ENCODE measurements at places on chromosomes 4 and X.
A peak's percentile ranks its signal among the peaks of the same experiment; 100 is the strongest.

DNA sequence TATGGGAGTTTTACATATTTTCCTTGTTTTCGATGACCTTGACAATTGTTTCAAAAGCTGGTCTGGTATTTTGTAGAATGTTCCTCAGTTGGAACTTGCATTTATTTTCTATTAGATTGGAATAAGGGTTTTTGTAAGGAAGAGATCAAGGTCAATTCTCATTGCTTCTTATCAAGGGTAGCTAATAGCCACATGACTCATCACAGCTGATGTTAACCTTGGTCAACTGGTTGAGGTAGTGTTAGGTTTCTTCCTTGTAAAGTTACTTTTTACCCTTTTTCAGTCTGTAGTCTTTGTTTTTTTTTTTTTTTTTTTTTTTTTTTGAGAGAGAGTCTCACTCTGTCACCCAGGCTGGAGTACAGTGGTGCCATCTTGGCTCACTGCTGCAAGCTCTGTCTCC lies 257.2 kb downstream of the SNCA start:
- no peak for DNase-seq

DNA sequence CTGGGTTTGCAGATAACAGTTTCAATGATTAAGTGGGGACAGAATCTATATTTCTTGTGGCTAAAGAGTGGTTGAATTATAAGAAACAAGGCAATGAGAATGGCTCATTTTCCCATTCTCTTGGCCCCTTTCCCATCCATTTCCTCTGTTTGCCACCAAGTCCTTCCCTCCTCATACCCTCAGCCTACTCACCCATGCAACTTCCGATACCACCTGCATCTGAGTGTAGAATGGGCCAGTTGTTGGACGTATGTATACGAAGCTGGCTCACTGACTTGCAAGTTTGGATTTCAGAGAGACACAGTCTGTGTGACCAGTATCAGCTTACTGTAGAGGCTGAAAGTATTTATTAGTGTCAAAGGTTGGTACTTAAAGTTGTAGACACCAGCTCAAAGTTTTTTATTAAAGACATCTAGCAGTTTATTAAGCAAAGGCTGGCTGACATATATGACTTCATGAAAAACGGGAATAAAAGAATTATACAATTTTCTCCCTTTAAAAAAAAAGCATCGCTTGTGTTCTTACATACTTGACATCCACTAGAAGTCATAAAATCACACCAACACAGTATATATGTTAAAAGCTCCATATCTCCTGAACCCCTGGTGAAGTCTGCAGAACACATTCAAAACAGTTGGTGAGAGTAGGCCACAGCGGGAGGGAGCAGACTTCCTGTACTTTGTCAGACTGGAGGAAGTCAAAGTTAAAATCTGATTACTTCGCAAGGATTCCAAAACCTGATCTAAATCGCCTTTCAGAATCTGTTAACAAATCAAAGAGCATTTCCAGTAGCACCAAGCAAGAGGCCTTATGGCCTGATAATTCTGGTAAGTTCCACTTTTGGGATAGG lies 22.4 kb upstream of the STIM2 start:
- H3K27ac ChIP-seq = peak overlapping the region; percentile 40
- H3K27me3 ChIP-seq = no peaks in the 10 kb centered on the region
- no peaks in the 10 kb centered on the region for H3K36me3 ChIP-seq
- DNase-seq = no peak

- no peak for DNase-seq
- H3K27ac ChIP-seq = no peak overlapping the region
- H3K4me3 ChIP-seq = no peak overlapping the region
- H3K4me1 ChIP-seq = no peaks in the 10 kb centered on the region
Observed at GRCh38 chrX:97531825-97532224, 648.1 kb downstream of the RPA4 start.

- no peaks in the 10 kb centered on the region for H3K4me1 ChIP-seq
- no peak for DNase-seq
- no peaks in the 10 kb centered on the region for H3K36me3 ChIP-seq
- H3K27ac ChIP-seq = no peak overlapping the region
- H3K27me3 ChIP-seq = peaks cover 3% of the 10 kb centered on the region
Observed at GRCh38 chrX:43961699-43962098, 11.5 kb downstream of the NDP start.

DNA sequence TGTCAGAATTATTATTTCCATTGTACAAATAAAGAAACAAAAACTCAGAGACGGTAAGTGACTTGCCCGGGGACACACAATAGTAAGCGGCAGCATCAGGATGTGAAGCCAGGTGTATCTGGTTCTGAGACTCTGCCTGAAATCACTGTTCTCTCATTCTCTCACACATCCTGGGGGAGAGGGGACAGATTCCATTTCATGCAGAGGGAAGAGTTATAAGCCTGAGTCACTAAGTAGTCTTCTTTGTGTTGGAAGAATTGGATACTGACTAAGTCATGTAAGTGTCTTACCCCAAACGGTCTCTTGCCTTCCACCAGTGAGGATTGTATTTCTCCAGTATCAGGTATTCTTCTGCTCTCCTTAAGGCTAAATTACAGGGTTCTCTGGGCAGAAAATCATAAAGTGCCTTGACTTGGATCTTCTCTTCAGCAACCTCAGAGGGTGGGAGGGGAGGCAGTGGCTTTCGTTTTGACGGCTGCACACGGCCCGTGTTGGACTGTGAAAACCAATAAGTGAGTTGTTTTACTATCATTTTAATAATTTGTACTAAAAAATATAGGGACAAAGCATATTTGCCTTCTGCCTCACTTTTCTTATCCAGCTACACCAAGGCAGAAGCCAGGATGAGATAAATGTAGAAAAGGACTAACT lies 21.9 kb downstream of the TXK start:
- DNase-seq = peak; percentile 45
- H3K27ac ChIP-seq = no peak overlapping the region
- no peak overlapping the region for H3K4me3 ChIP-seq
- no peaks in the 10 kb centered on the region for H3K4me1 ChIP-seq
- no peaks in the 10 kb centered on the region for H3K27me3 ChIP-seq
- H3K36me3 ChIP-seq = no peaks in the 10 kb centered on the region

GRCh38 chr4:142404191-142404611 lies 441.9 kb downstream of the INPP4B start:
- H3K4me1 ChIP-seq = peaks cover 12% of the 10 kb centered on the region
- DNase-seq = peak; percentile 72
- no peaks in the 10 kb centered on the region for H3K36me3 ChIP-seq
- H3K27ac ChIP-seq = peak overlapping the region; percentile 41

DNA sequence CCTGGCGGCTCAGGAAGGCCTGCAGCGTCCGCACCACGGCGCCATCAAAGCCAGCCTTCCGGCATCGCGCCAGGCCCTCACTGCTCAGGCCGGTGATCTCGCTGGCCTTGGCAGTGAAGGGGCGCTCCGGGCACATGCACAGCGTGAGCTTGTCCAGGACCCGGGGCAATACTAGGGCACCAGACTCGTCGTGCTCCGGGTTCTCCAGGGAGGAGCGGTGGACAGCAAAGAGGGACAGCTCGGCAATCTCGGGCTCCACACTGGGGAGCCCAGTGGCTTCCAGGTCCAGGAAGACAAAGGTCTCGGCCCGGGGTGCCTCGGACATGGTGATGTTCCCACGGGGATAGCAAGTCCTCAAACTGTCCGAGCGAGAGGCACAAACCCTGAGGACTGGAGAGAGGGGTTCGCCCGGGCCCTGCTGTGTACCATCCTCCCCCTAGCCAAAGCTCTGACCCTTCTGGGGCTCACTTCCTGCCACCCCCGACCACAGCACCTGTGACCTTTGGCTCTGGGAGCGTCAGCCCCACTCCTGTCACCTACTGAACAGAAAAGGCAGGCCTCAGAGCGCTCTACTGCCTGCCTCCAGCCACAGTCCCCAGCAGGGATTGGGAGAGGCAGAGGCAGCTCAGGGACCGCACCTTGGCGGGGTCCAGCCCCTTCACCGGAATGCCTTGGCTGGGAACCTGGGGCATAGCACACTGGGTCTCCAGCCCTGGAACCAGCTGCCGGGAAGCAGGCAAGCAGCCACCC lies 575 bp downstream of the TREX2 start:
- peaks cover 3% of the 10 kb centered on the region for H3K27me3 ChIP-seq
- no peaks in the 10 kb centered on the region for H3K36me3 ChIP-seq
- no peaks in the 10 kb centered on the region for H3K4me1 ChIP-seq
- DNase-seq = no peak

DNA sequence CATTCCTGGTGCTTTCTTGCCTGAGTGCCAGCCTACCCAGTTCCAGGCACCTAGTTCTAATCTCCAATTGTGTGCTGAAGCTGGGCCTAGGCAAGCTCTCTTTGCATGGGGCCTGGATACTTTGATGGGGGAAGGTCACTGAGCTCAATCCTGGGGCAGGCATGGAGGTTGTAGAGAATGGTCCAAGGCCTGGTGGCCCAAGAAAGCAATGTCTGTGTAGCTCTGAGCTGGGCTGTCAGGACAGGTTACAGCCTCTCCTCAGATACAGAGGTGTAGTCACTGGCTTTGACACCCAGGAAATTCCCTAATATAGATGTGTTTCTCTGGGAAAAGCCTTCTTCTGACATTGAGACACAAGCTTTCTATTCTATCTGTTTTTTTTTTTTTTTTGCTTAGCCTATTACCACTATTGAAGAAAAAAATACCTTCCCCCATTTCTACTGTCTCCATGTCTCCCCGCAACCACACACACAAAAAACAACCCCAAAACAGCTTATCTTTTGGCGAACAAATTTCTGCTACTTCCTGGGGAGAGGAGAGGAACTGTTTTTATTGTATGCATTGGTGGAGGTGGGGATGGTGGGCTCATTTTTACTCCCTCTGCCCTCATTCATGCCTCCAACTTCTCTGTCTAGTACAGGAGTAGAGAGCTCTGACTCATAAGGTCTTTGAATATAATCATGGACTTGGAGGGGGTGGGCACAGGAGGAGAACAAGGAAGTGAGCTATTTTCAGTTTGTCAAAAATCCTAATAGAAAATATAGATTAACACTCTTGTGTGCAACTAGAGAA lies 66.7 kb upstream of the DHX15 start:
- H3K4me1 ChIP-seq = peaks cover 5% of the 10 kb centered on the region
- DNase-seq = no peak
- H3K4me3 ChIP-seq = no peak overlapping the region
- H3K27me3 ChIP-seq = peaks cover 3% of the 10 kb centered on the region
- no peaks in the 10 kb centered on the region for H3K36me3 ChIP-seq

DNA sequence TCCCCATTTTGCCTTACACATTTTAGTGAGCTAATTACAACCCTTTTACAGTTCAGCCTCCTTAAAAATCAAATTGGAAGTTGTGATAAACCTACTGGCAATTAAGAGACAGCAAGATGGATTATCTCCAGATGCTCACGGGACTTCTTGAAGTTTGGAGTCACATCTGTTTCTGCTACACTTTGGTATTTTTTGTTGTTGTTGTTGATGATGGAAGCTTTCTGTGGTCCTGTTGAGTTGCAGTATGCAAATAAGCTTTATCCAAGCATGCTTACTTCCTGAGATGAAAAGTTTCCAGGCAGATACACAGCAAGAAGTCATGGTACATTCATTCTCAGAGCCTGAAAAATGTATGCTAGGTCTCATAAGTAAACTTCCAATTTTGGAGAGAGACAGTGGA lies 670.0 kb upstream of the AMOT start:
- H3K36me3 ChIP-seq = no peaks in the 10 kb centered on the region
- H3K4me3 ChIP-seq = no peak overlapping the region
- DNase-seq = no peak

- no peak overlapping the region for H3K4me3 ChIP-seq
- no peak overlapping the region for H3K27ac ChIP-seq
- no peak for DNase-seq
- H3K4me1 ChIP-seq = peaks cover 4% of the 10 kb centered on the region
- no peaks in the 10 kb centered on the region for H3K36me3 ChIP-seq
- H3K27me3 ChIP-seq = no peaks in the 10 kb centered on the region
Observed at GRCh38 chr4:52661966-52662690, 3.0 kb upstream of the USP46 start.

DNA sequence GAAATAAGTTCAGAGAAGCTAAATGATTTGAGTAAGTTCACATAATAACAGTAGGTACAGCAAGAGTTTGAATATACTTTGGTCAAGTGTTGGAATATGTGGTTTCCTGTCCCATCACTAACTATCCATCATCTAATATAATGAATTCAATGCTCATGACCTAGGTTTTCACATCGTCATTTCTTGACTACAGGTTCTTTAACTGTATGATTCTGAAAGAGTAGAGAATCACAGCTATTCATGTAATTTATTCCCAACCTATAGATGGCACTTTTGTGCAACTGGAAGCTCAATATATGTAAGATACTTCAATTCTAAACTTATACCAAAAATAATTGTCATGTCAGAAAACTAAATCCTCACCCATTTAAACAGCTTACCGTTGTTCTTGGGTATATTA lies 53.1 kb downstream of the TIGD2 start:
- no peak overlapping the region for H3K27ac ChIP-seq
- peaks cover 7% of the 10 kb centered on the region for H3K27me3 ChIP-seq
- no peaks in the 10 kb centered on the region for H3K36me3 ChIP-seq

DNA sequence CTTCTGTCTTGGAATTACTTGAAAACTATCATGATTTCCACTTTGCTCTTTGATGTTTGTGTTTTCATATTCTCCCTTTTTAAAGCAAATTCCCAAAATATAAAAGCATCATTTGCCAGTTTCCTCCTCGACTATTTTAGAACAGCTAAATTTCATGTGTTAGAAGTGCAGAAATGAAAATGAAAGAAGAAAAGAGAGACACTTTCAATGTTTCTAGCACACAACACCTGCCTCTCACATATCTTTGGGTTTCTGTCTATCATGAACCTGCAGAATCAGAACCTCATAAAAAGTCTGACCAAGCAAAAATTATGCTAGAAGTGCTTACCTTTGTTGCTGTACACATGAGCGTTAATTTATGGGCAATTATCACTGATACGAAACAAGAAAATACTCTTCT lies 1.9 kb upstream of the NEUROG2 start:
- no peak overlapping the region for H3K27ac ChIP-seq
- H3K4me1 ChIP-seq = no peaks in the 10 kb centered on the region
- H3K36me3 ChIP-seq = no peaks in the 10 kb centered on the region
- no peak overlapping the region for H3K4me3 ChIP-seq

GRCh38 chr4:140609548-140610425 lies 41.0 kb upstream of the UCP1 start:
- no peak overlapping the region for H3K27ac ChIP-seq
- H3K4me3 ChIP-seq = no peak overlapping the region
- DNase-seq = peak; percentile 55
- peaks cover 7% of the 10 kb centered on the region for H3K27me3 ChIP-seq
- no peaks in the 10 kb centered on the region for H3K36me3 ChIP-seq
